ENCODE measurements at places on chromosomes 1 and 21.

- no peak for DNase-seq
Observed at GRCh38 chr1:241518476-241519307, 863 bp downstream of the FH start.

GRCh38 chr1:179955287-179955680 lies 674 bp downstream of the CEP350 start:
- no peak for DNase-seq

GRCh38 chr1:48038270-48038767 lies 41.1 kb upstream of the TRABD2B start:
- DNase-seq = no peak

- no peak for DNase-seq
Observed at GRCh38 chr1:203985676-203986075, 87.2 kb upstream of the SOX13 start.

Measured in stimulated activated CD4-positive, alpha-beta T cell treated with anti-CD3 and anti-CD28 coated beads, Interleukin-15, amount 100 ng/mL, for 48 hours (primary cell).